ENCODE measurements at places on chromosomes 12 and 14.

DNA sequence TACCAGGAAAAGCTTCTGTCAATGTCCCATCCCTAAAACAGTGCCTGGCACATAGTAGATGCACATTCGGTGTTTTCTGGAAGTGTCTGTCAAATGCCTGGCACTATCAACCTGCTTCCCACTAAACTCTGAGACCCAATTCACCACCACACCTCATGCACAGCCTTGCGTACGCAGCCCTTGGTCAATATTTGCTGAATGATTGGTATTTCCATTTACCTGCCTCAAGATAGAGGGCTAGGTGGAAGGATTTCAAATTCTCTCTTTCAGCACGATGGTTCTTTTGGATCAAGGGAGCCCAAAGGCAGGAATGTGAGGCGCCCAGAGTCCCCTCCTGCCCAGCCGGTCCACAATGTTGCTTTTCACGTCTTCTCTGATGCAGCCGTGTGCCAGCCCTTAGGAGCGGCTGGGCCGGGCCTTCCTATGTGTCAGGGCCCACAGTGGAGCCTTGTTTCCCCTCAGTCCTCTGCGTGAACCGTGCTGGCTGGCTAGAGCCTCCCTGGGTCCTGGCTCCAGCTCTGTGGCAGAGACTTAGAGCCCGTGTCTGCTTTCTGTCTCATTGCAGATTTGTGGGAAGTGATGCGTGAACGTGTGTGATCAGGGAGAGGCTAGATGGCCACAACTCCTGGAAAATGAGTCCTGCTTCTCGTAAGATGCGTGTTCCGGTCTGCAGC lies 99.9 kb upstream of the RFLNA start:
- no peak for DNase-seq

GRCh38 chr12:45343269-45344051 lies 127.6 kb downstream of the ANO6 start:
- no peak for DNase-seq

GRCh38 chr12:42933461-42934081 lies 344.0 kb upstream of the PRICKLE1 start:
- peak; percentile 26 for DNase-seq

GRCh38 chr12:93594766-93595311 lies 22.4 kb downstream of the SOCS2 start:
- no peak for DNase-seq

- DNase-seq, result no peak
These were observed 91.6 kb downstream of the FOXN3 start for GRCh38 chr14:89325299-89325883.

Measured in SK-N-MC (cell line).